AML-193 (cell line): ENCODE measurements at places on chromosomes 5 and 9.

DNA sequence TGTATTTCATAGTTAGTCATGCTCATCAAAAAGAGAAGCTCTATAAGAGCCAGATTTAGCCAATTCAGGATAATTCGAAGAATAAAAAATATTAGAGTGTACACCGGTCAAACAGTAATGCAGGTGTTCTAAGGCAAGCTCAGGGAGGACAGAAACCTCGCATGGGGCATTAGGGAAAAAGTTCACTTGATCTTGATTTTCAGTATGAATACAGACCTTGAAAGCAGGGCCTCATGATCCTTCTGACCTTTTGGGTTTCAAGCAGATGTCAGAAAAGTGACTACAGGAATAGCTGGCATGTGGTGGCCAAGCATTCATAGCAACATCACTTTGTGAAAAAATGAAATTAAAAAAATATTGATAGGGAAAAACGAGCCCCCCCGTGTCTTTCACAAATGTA is 394.9 kb downstream of the KIF4B start:
- no peak for DNase-seq

DNA sequence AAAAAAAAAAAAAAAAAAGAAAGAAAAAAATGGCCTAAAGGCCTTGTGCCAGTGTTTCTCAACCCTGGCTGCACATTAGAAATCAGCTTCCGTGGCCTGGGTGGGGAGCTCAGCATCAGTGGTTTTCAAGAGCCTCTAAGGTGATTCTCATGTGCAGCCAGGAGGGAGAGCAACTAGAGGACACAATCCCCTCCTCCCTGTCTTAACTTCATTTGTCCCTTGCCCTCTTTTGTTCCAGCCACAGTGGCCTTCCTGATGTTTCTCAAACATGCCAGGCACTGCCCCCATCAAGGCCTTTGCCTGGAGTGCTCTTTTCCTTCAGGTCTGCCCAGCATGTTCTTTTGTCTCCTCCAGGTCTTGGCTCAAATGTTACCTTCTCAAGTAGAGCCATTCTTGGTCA is 42.4 kb downstream of the HOMER1 start:
- no peak for DNase-seq

DNA sequence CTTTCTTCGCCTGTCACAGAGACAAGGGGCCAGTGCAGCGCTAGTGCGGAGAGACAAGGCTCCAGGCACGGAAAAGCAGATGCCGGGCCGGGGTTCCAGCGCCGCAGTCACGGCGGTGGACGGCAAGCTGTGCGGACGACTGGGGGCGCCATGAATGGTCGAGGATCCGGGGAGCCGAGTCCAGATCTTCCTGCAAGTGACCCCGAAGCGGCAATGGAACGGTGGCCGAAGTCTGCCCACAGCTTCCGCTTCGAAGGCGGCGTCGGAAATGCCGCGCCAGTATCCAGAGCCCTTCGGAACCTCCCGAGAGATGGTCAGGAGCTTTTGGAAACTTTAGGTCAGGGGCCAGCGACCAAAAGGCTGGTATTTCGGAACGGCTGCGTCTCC is 601 bp upstream of the FAF2 start:
- DNase-seq, result no peak

GRCh38 chr5:8349855-8350254 is 480.9 kb downstream of the MTRR start:
- DNase-seq, result no peak

GRCh38 chr9:124792257-124793014 is 15.5 kb downstream of the OLFML2A start:
- DNase-seq, result no peak

GRCh38 chr5:83492331-83492730 is 20.8 kb downstream of the VCAN start:
- no peak for DNase-seq

DNA sequence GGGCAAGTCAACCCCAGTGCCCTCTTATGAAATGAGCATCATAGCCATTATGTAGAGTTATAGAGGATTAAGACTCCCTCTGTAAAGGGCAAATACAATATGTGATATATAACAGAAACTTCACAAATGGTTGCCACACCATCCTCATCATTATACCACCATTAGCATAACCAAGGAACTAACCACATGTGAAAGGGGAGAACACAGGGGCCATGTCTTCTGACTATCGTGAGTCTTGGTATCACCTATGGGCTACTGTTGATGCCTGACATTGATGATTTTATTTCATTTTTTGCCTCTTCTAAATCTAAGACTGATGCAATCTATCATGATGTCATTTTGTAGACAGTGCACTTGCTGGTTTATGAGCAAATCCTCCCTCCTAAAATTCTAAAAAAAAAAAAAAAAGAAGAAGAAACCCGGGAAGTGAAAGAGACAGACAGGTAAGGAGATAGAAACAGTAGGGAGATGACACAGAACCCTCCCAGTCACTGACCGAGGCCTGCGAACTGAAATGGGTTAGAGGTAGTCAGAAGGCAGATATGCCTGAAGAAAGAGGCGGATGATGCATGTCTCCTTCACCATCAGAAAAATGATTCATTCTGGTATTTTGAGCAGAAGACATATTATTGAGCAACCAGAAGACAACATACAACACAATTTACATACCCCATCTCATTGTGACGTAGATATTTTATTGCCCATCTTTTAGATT is 266.0 kb downstream of the DMAC1 start:
- DNase-seq, result no peak

- no peak for DNase-seq
Observed at GRCh38 chr9:34652602-34653000, 616 bp downstream of the IL11RA start.

- DNase-seq, result no peak
Observed at GRCh38 chr9:116160676-116161571, 7.3 kb downstream of the PAPPA start.

DNA sequence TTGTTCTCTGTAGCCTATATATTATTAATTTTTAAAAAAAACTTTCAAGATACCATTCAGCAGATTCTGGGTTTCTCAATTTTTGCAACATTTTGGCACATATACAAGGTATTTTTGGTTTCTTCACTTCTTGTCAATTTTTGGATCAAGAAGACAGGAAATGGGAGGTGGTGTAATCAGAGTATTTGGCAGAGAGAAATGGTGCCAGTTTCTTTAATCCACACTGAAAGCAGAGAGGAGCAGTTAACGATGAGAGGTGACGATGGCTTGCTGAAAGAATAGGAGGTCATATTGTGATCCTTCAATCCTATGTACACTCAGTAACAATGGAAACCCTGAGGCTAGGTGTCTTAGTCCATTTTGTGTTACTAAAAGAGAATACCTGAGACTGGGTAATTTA is 16.4 kb downstream of the NNT start:
- no peak for DNase-seq

- no peak for DNase-seq
Observed at GRCh38 chr5:123033157-123033671, 3.3 kb downstream of the PPIC start.

DNA sequence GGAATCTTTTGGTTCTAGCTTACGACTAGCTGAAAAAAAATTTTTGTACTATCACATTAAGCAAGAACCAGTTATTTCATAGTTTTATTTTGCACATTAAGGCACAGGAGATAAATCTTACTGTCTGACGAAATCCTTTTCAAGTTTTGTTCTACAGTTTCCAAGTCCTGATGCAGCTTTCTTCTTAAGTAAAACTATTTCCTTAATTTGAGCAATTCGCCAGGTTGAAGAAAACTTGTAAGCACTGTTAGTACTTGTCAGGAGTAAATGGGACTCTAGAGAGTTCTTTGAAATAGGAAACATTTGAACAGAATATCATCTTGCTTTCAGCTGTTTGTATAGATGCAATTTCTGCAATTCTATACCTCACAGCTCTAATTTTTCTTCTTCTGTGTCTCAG is 318.8 kb upstream of the ELAVL2 start:
- DNase-seq, result no peak

- no peak for DNase-seq
Observed at GRCh38 chr5:173472784-173473278, 143.6 kb downstream of the BOD1 start.

GRCh38 chr9:111839987-111840386 is 45.2 kb upstream of the SHOC1 start:
- no peak for DNase-seq

- no peak for DNase-seq
Observed at GRCh38 chr5:103394676-103395075, 136.1 kb downstream of the MACIR start.

GRCh38 chr5:36772276-36773140 is 104.1 kb upstream of the NIPBL start:
- no peak for DNase-seq

DNA sequence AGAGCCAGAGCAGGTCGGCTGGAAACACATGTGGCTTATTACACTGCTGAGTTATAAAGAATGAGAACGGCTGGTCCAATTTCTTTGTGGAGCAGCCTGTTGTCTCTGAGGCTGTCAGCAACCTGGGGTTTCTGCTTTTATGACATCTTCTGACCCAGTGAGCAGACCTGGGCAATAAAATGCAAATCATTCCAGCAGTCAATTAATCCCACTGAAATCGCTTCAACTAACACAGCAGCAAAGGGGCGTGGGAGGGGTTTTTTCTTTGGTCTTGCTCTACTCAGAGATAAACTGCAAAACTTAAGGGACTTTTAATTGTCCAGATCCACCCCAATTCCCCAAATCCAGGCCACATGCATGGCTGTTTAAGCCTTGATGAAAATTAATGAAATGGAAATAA is 215.7 kb downstream of the SLIT3 start:
- DNase-seq, result no peak

DNA sequence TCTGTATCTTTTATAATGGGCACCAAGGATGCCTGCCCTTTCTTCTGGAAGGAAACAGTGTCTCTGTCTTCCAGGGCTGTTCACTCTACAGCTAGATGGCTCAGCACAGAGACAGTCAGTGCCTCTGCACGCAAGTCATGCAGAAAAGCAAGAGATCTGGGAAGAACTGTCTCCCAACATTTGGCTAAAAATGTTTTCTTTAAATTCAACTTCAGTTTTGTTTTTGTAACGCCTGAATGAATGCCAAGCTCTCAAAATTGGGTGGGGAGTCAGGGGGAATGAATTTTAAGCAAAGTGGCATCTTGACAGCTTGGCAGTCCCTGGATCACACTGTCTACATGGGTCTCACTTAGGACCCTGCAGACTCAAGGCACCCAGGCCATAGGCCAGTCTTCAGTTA is 12.6 kb downstream of the OLFML2A start:
- DNase-seq, result no peak

DNA sequence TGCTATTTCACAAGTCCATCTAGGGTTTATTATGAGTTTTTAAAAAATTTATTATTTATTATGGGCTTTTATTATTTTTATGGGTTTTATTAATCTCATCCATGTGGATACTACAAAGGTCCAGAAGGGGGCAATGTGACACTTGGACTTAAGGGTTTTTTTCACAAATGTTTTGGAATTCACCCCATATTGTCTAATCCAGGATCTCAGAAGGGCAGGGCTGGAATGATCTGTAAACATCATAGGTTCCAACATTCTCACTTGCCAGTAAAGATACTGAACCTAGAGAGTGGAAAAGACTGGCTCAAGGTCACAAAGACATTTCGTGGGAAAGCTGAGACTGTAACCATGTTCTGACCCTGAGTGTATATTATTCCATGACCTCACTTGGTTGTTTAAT is 35.6 kb downstream of the NIM1K start:
- peak; percentile 16 for DNase-seq

- no peak for DNase-seq
Observed at GRCh38 chr9:136218271-136218670, 13.3 kb upstream of the LHX3 start.

DNA sequence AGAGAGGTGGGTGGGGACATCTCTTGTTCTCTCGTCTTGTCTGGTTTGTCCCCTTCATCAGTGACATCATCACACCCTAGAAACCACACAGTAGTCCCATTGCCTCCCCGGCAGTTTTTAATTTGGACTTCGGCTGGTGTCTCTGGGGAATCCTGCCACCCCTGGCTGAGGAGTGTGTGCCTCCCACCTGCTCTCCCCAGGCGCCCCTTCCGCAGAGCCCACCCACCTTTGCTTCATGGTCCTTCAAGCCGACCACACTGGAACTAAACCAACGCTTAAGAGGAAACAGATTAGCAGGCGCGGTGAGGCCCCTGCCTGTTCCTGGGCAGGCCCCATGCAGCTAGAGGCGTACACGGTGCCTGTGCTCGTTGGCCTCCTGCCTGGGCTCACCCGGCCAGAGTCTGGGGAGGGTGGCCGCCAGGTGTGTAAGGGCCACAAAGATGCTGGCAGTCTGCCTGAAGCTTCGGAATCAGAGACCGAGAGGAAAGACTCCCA is 107.6 kb upstream of the SPRY4 start:
- DNase-seq, result no peak

GRCh38 chr9:81372628-81373191 is 316.6 kb downstream of the TLE1 start:
- DNase-seq, result no peak

DNA sequence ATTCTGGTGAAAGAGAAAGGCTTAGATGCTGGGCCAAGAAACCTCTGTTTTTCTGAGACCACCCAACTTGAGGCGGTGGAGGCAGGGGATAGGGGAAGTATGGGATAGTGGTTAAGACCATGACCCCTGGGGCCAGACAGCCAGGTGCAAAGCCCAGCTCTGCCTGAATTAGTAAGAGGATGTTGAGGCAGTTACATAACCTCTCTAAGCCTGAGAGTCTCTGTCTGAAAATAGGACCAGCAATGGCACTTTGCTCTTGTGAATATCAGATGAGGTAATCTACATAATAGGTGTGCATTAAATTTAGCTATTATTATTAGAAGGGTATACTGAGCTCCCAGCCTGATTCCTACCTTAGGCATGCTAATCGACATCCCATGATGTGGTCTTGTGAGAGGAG is 68.2 kb downstream of the DOCK2 start:
- DNase-seq, result no peak

GRCh38 chr5:44546286-44546685 is 157.1 kb upstream of the FGF10 start:
- no peak for DNase-seq

GRCh38 chr5:72938206-72938605 is 17.6 kb upstream of the FCHO2 start:
- no peak for DNase-seq

DNA sequence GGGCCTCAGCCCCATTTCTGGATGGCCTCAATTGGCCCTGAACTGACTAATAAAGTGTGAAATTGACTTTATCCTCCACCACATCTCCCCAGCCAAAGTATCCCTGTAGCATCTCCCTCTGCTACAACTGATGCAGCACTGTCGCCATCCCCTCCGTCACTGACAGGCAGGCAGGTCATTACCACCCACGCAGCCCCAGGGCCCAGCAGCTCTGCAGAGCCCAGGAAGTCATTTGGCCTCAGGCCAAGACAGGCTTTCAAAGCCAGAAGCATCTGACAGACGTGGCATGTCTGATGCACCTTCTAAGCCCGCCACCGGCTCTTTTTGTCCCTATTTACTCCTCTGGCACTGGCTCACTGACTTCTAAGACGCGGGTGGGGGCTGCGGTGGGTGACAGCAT is 65.3 kb downstream of the ARHGEF37 start:
- no peak for DNase-seq

GRCh38 chr9:37149666-37150308 is 29.4 kb downstream of the ZCCHC7 start:
- no peak for DNase-seq
